ENCODE measurements at places on chromosomes 7 and 10.

- DNase-seq, result no peak
These were observed 957.1 kb downstream of the SORCS3 start for GRCh38 chr10:105598207-105598606.

- no peak for DNase-seq
These were observed 338.7 kb downstream of the SORCS1 start for GRCh38 chr10:106825576-106826364.

GRCh38 chr10:1558906-1559305, 178.4 kb downstream of the ADARB2 start:
- no peak for DNase-seq

- no peak for DNase-seq
These were observed 27.8 kb upstream of the CDHR3 start for GRCh38 chr7:105935250-105935649.

GRCh38 chr10:100981178-100981772, 6.0 kb downstream of the MRPL43 start:
- no peak for DNase-seq

- DNase-seq, result no peak
These were observed 96.2 kb upstream of the DUSP5 start for GRCh38 chr10:110401401-110402076.

- no peak for DNase-seq
These were observed 572.8 kb downstream of the REEP3 start for GRCh38 chr10:64093946-64094535.

DNA sequence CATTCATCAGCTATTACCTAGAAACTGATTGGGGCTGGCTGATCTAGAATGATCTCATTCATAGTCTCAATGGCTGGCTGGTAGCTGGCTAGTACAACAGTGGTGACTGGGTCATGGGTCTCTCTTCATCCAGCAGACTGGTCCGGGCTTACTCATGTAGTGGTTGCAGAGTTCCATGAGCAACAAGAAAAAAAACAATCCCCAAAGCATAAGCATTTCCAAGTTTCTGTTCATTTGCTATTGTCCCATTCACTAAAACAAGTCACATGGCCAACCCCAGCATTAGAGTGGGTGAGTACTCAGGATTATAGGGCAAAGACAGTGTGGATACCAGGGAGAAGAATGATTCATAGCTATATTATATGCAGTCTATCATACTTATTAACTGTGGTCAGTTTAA, 85.2 kb upstream of the SEMA3C start:
- no peak for DNase-seq

DNA sequence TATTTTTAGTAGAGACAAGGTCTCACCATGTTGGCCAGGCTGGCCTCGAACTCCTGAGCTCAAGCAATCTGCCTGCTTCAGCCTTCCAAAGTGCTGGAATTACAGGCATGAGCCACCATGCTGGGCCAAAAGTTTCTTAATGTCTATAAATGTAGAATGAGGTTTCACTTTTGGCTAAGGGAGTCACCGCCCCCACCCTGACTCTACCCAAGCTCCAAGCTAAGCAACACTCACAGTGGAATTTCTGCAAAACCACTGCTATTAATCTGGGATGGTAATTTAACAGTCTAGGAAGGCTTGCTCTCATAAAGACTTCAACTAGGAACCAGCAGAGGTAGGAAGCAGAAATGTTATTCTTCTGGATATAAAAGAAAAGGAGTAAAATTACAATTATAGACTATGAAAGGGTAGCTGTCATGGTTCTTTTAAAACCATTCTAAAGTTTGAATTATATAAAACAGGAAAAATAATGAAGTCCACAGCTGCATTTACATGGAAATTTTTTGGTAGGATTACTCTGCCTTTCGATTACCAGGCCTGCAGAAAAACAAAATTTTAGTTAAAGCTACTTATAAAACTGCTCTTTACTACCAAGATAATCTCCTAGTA, 211.6 kb downstream of the SFMBT2 start:
- DNase-seq, result no peak

DNA sequence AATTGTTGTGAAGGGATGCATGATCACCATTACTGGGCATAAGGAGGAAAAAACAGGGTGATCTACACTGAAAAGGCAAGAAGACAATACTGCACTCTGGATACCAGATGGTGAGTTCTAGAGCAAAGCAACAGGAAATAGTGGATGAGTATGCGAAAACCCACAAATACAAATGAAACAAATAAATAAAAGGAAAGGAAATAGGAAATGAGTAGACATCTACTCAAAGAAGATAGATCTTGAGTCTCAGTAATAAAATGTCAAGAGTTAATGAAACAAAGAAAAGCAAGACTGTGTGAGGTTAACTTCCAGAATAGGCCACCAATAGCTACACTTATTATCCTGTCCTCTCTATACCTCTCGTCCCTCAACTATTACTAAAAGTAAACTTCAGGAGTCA, 11.7 kb downstream of the ORC5 start:
- DNase-seq, result no peak

DNA sequence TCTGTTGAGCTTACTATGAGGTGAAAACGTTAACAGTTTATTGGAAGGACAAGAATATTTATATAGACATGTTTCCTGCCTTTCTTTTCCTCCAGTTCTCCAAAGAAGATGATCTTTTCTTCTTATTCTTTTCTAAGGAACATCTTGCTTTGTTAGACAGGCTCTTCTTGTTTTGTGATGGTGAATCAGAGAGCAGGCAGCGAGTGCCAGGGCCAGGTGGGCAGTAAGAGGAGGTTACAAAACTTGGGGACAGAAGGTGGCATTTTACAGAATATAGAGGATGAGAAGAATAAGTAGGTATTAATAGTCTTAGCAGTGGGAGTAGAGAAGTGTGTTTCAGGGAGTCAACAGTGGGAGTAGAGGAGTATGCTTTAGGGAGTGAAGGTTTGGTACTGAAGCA, 223.6 kb downstream of the ARL4A start:
- DNase-seq, result no peak

GRCh38 chr7:73628504-73628903, 4.2 kb upstream of the MLXIPL start:
- DNase-seq, result no peak

- peak; percentile 78 for DNase-seq
These were observed at the start of gene ZNF488 for GRCh38 chr10:47384148-47384921. ZNF488 (minus strand) TSS chr10:47384293; CDS start chr10:47368829, 15,464 bp downstream.

GRCh38 chr7:151930695-151931094, 25.6 kb upstream of the GALNTL5 start:
- no peak for DNase-seq

- no peak for DNase-seq
These were observed 767.2 kb downstream of the REEP3 start for GRCh38 chr10:64288404-64288803.

DNA sequence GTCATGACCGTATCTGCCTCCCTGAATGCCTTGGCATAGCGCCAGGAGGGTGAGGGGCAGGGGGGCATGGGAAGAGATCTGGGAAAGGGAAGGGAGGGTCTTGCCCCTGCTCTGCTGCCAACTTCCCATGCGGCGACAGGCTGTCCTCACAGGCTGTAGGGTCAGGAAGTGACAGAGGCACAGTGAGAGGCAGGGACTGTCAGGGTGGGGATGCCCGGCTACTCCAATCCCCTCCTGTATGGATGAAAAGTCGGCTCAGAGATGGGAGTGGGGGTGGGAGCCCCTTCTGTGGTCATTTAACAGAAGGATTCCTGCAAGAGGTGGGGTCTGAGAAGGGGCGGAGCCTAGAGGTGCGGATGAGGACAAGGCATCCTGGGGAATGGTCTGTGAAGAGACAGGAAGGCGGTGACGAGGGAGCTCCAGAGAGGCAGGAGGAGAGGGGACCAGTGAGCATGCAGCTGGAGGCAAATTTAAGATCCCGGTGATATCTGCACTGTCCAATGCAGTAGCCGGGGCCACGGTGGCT, 20.8 kb upstream of the UNC5B start:
- no peak for DNase-seq

DNA sequence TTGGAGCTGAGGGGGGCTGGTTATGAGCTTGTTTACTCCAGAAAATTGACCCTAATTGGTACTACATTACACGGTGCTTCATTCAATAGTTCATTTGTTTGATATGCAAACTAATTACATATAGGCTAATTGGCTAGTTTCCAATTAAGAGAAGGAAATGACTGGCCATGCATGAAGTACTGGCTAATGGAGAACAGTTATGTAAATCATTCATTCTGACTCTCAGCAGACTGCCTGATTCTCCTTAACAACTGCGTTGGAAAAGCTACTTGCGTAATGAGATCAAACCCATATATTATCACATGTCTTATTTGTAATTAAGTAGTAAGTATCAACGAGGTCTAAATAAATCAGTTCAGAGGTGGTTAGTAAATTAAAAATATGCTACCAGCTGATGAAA, 81.8 kb upstream of the CTTNBP2 start:
- no peak for DNase-seq

GRCh38 chr7:11650030-11650429, 182.0 kb downstream of the THSD7A start:
- DNase-seq, result no peak
